ENCODE measurements at places on chromosomes 1 and 21. TPM values are rescaled to one million over a fixed set of nuclear protein-coding genes. Genes with fewer than 3 reads are reported as not detected.

DNA sequence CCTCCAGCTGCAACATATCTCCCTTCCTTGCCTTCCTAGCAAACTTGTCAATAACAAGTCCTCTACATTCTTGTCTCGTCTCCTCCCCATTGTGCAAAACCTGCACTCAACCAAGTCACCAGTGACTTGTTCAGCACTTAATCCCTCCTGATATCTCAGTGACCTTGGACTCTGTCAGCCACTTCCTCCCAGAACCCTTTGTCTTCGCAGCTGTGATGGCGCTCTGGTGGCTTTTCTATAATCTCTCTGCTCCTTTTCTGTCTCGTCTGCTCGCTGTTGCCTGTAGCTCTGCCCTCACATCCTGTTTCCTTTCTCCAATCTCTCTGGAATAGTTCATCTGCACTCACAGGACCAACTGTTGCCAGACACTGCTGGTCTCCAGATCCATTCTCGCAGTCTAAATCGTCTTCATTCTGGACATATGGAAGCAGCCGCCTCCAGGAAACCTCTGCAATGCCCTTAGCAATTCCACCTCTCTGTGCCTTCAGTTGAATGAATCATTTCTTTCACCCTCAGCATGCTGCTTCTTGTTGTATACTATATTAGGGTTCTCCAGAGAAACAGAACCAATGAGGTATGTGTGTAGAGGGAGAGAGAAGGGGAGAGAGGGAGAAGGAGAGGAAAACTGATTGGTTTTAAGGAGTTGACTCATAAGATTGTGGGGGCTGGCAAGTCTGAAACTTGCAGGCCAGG, 17.4 kb upstream of the IFNAR2 start:
- H3K27me3 ChIP-seq = no peaks in the 10 kb centered on the region
- H3K27ac ChIP-seq = no peak overlapping the region
- H3K4me1 ChIP-seq = peaks cover 9% of the 10 kb centered on the region
- no peak overlapping the region for H3K4me3 ChIP-seq

DNA sequence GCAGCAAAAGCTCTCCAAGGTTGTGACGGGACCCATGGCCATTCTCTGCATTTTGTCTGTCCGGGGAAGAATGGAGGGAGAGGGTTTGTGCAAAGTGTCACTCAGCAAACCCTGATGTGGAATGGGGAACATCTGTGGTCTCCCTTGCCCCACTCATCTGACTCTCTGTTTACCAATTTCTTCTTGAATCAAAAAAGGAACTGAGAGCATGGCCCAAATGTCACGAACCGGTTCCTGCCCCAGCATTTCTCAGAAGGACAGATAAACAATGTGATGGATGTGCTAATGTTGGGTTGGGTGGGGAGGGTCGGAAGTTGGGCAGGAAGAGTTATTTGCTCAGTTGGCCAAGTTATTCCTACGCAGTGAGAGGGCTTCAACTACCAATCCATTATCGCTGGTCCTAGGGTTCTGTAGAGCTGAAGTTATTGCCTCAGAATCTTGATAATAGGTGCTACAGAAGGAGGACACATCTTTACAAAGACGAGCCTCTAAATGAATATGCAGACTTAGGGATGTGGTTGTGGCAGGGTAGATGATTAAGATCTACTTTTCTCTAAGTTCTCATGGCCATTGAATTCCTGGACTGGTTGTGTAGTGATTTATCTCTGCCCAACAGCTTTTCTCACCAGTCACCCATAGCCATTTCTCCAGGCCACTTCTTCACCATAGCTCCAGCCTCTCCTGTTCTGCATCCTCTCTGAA, 9.6 kb upstream of the DUSP12 start:
- peaks cover 5% of the 10 kb centered on the region for H3K4me1 ChIP-seq
- no peak overlapping the region for H3K4me3 ChIP-seq
- H3K36me3 ChIP-seq = no peaks in the 10 kb centered on the region
- peak overlapping the region; percentile 38 for H3K27ac ChIP-seq
- no peaks in the 10 kb centered on the region for H3K27me3 ChIP-seq

- peak; percentile 47 for DNase-seq
- H3K27me3 ChIP-seq = no peaks in the 10 kb centered on the region
- no peak overlapping the region for H3K4me3 ChIP-seq
- H3K4me1 ChIP-seq = peaks cover 16% of the 10 kb centered on the region
Observed at GRCh38 chr1:114352797-114353196, 158.2 kb downstream of the TRIM33 start.

GRCh38 chr1:7922301-7922700, 18.3 kb downstream of the TNFRSF9 start:
- peaks cover 13% of the 10 kb centered on the region for H3K27me3 ChIP-seq
- no peaks in the 10 kb centered on the region for H3K4me1 ChIP-seq
- H3K36me3 ChIP-seq = no peaks in the 10 kb centered on the region
- H3K27ac ChIP-seq = no peak overlapping the region

GRCh38 chr1:67570486-67571143, 114.4 kb upstream of the GADD45A start:
- no peak overlapping the region for H3K27ac ChIP-seq
- H3K27me3 ChIP-seq = no peaks in the 10 kb centered on the region
- no peak overlapping the region for H3K4me3 ChIP-seq
- H3K4me1 ChIP-seq = peaks cover 18% of the 10 kb centered on the region
- no peak for DNase-seq

DNA sequence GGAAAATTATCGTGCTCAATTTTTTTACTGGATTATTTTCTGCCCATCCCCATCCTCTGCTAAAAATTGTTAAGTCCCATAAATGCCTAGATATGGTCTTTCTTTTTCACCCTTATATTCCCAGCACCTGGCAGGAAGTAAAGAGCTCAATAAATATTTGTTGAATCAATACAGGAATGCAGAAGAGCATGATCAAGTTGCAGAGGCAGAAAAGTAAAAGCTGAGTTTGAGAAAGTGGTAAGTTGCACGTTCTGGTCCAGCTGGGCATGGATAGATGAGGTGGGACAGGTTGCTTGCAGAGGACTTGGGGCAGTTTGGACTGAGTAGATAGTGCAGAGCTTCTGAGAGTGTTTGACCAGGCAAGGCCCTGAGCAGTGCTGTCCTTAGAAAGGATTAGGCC, 40.1 kb downstream of the ZNF281 start:
- no peaks in the 10 kb centered on the region for H3K27me3 ChIP-seq
- H3K4me3 ChIP-seq = no peak overlapping the region
- DNase-seq = no peak
- no peak overlapping the region for H3K27ac ChIP-seq

- DNase-seq = no peak
- H3K4me3 ChIP-seq = no peak overlapping the region
- no peak overlapping the region for H3K27ac ChIP-seq
- H3K4me1 ChIP-seq = peaks cover 10% of the 10 kb centered on the region
- H3K36me3 ChIP-seq = no peaks in the 10 kb centered on the region
Observed at GRCh38 chr1:182681568-182681912, 2.8 kb downstream of the RGS8 start.

DNA sequence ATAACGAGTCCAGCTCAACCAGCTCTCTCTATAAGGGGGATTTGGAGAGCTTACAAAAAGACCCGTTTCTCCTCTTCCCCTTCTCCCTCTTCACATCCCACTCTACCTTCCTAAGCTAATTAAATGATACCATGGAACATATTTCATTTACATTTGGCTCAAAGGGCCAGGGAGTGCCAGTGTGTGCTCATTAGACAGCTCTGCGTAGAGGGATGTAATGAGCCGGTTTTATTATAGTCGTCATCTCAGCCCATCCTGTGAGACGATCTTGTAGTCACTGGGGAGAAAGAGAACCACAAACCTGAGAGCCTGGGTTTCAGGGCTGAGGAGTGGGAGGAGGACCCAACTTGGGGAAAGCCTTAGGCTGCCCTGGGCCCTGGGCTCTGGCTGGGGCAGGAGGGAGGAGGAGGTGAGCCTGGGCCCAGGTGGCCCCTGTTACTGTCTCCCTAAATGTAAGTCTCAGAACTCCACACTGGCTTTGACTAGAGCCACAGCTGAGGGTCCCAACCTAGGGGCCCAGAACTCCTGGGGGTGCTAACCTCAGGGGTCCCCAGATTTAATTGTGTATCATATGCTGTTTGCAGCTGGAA, 354.6 kb downstream of the MATN1 start:
- peaks cover 42% of the 10 kb centered on the region for H3K27me3 ChIP-seq
- H3K36me3 ChIP-seq = no peaks in the 10 kb centered on the region
- DNase-seq = peak; percentile 79
- no peaks in the 10 kb centered on the region for H3K4me1 ChIP-seq
- H3K4me3 ChIP-seq = no peak overlapping the region

GRCh38 chr1:201665036-201665435, 126.1 kb downstream of the NAV1 start:
- DNase-seq = no peak
- H3K27ac ChIP-seq = no peak overlapping the region
- peaks cover 10% of the 10 kb centered on the region for H3K36me3 ChIP-seq
- H3K4me1 ChIP-seq = peaks cover 1% of the 10 kb centered on the region
- H3K27me3 ChIP-seq = no peaks in the 10 kb centered on the region

DNA sequence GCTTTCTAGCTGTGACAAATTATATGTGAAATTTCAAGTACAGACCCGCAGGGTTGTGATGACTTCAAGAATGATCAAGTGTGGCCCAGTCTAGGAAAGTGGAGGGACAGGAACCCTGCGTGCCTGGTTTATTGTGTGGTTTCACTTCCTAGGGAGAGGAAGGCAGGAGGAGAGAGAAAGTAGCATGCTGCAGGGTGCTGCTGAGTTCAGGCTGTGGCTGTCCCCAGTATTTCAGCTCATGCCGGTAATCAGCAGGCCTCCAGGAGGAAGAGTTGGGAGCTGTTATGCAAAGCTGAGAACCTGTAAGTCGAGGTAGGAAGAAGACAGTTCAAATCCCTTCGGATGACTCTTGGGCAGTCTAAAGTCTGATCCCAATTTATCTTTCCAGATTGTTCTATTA, 140.4 kb downstream of the ROR1 start:
- no peak for DNase-seq
- peaks cover 8% of the 10 kb centered on the region for H3K4me1 ChIP-seq
- H3K36me3 ChIP-seq = no peaks in the 10 kb centered on the region
- H3K27me3 ChIP-seq = no peaks in the 10 kb centered on the region

DNA sequence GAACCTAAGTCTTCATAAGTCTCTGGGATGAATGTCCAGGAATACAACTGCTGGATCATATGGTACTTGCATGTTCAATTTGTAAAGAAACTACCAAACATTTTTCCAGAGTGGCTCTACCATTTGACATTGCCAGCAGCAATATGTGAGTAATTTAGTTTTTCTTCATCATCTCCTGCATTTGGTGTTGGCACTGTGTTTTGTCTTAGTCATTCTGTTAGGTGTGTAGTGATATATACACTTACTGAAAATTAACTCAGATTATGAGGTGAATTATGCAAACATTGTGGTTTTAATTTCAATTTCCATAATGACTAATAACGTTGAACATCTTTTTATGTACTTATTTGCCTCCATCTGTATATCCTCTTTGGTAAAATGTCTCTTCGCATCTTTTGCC, 138.7 kb downstream of the LRRC40 start:
- no peak overlapping the region for H3K4me3 ChIP-seq
- no peaks in the 10 kb centered on the region for H3K36me3 ChIP-seq

DNA sequence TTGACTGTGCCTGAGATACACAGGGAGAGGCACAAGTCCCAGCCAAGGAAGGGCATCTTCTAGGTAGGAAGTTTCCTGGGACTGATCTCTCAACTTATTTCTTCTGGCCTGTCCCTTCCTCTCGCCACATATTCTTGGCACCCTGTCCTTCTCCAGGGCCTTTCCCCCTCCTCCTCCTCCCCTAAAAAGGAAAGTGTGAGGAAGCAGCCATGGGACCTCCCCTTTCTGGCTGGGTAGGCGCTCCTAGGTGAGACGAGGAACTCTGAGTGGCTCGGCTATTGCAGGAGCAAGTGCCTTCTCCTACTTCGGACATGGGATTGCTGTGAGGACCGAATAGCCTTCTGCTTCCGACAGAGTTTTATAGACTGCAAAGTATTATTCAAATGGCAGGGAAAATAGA, 15.5 kb upstream of the MTARC2 start:
- no peaks in the 10 kb centered on the region for H3K36me3 ChIP-seq
- peaks cover 22% of the 10 kb centered on the region for H3K4me1 ChIP-seq
- peak overlapping the region; percentile 6 for H3K4me3 ChIP-seq
- H3K27me3 ChIP-seq = no peaks in the 10 kb centered on the region
- peak; percentile 81 for DNase-seq

DNA sequence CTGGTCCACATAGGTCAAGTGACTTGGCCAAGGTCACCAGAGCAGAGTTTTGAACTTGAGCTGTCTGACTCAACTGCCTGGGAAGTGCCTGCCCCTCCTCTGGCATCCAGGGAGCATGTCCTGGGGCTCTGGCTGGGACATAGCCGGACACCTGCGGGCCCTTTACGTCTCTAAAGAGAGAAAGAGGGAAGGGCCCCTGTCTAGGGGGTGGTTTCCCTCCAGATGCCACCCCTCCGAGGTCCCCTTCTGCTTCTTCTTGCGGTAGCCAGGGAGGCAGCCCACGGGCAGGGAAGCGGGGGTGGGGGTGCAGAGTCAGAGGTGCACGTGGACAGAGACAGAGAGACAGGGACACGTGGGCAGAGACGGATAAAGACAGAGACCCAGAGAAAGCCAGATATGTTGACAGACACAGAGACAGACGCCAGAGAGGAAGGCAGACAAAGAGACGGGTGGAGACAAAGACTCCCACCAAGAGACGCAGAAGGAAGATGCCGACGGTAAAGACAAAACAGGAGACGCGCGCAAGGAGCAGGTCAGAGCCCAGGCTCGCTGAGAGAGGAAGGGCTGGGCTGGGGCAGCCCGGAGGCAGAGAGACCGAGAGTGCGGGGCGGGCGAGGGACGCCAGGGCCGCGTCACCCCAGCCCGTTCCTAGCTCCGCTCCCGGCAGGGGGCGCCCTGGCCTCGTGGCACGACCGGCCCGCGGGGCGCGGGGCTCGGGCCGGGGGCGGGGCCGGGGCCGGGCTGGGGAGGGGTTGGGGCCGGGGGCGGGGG, 458 bp upstream of the ALPL start:
- H3K4me1 ChIP-seq = peaks cover 23% of the 10 kb centered on the region
- no peak for DNase-seq
- no peak overlapping the region for H3K27ac ChIP-seq
- peaks cover 18% of the 10 kb centered on the region for H3K27me3 ChIP-seq
- peak overlapping the region; percentile 53 for H3K4me3 ChIP-seq

Gene SYNC
- total RNA-seq = 117 TPM

Gene DCDC2B
- not detected for total RNA-seq

Gene OR10Z1
- total RNA-seq = not detected

Gene LCE2D
- total RNA-seq = not detected

Gene SPATA6
- 19.1 TPM for total RNA-seq

Gene C1QC
- total RNA-seq = 190 TPM

Gene LEMD1
- total RNA-seq = not detected
